Trophoblast cell (in vitro differentiated cells and primary cell): ENCODE measurements at places on chromosomes 4 and X.

- no peak for DNase-seq
These were observed 256.7 kb downstream of the FBXW7 start for GRCh38 chr4:152279234-152279566.

GRCh38 chrX:13968198-13968597 lies 61.5 kb downstream of the GEMIN8 start:
- no peak for DNase-seq

GRCh38 chrX:43865791-43866190 lies 16.5 kb downstream of the MAOB start:
- no peak for DNase-seq

- no peak for DNase-seq
These were observed 178.4 kb upstream of the RPS6KA3 start for GRCh38 chrX:20445109-20445508.

GRCh38 chrX:121581885-121582284 lies 534.5 kb downstream of the GLUD2 start:
- no peak for DNase-seq

GRCh38 chr4:85557016-85557901 lies 82.3 kb downstream of the ARHGAP24 start:
- no peak for DNase-seq

- DNase-seq = no peak
These were observed 1017.2 kb downstream of the SH3BGRL start for GRCh38 chrX:82219129-82219528.

DNA sequence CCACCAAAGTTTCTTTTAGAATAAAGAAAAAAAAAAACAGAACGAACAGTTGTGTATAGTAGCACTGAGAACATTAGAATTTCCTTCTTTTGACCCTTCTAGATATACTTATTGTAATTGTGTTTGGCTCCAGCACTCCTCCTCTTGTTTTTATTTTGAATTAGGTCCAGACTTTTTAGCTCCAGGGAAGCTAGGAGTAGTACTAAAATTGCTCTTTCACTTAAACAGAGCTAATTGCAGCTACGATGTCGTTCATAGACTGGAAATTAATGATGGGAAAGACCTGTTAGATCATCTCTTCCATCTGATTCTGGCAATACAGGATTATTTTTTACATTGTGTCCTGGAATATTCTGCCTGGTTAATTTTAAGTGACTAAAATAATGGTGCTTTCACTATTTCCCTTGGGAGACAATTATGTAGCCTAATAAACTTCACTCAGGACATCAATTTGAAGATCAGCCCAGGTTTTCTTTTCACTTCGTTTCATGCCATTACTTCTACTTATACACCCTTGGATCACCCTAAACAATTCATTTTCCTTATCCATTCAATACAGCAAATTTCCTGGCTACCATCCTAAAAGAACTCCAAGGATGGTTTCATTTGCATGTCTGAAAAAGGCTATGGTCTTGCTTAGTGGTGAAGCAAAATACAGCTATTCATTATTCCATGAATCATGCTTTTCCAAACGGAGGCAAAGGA lies 480.8 kb upstream of the TECRL start:
- DNase-seq = no peak

DNA sequence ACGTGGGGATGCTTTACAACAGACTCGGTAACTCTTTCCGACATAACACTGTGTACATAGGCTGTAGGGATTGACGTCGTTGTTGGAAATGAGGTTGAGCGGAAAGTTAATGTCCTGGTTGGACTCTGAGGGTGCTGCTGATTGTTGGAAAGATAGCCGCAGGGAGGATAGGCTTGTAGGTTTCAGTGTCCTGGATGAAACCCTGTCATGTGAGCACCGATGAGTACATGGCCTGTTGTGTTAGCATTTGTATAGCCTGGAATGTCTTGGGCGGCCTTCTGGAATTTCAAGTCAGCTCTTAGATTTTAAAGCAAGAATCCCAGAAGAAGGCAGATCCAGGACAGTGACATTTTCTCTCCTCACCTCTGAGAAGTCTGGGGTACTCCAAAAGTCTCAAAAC lies 63.3 kb downstream of the TBC1D14 start:
- peak; percentile 47 for DNase-seq

- no peak for DNase-seq
These were observed 5.2 kb upstream of the PGRMC1 start for GRCh38 chrX:119230850-119231249.

DNA sequence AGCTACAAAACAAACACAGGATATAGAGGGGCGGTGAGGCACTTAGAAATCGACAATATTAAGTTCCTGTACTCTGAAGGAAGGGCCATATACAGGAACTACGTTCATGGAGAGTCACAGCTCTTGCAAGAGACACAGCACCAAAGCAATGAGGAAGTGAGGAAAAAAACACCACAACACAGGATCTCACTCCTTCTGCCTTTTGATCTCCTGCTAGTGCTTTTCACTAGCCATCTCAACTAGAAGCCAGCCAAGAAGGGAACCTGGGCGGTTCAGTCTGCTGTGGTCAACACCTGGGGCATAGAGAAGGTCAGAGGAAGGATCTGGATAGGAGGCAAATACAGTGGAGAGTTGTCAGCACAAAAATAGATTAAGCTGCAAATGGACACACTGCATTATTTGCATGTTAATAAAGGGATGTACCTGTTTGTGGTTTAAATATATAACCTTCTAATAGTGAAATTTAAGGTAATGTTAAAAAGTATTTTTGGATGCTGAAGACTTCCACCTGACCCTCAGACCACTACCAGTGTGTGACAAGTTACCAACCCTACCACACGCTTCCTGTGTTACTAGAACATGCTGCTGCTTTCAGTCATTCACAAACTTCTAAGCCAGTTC lies 104.6 kb downstream of the DTHD1 start:
- no peak for DNase-seq

DNA sequence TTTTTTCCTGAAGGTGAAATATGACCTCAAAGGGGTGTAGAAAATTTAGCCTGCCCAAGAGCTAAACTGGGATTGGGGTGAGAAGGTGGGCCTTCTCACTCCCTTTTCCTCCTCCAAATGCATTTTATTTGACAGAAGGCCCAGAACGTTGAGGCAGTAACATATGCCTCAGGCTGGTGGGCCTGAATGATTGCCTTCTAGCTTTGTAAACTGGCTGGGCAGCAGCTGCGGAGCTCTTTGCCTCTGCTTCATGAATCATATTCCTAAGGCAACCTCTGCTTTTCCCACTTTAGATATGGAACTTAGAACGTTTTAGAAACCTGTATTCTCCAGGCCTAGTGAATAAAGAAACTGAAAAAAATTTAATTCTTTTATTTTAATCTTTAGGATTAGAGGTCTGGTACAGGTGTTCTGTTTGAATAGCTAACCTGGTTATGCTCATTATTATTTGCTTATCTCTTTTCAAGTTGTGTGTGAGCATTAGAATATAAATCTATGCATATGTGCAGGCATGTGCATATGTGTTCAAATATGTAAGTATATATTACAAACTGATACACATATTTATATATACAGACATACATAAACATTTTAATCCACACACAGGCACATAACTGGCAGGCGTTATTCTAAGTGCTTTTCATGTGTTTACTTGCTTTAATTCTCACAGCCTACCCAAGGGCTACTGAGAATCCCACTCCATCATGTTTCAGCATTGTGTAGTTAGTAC lies 11.5 kb downstream of the PRDM8 start:
- DNase-seq = no peak

- no peak for DNase-seq
These were observed 31.6 kb downstream of the TIGD2 start for GRCh38 chr4:89142691-89143669.

GRCh38 chrX:9677098-9677739 lies 88.4 kb downstream of the GPR143 start:
- no peak for DNase-seq

DNA sequence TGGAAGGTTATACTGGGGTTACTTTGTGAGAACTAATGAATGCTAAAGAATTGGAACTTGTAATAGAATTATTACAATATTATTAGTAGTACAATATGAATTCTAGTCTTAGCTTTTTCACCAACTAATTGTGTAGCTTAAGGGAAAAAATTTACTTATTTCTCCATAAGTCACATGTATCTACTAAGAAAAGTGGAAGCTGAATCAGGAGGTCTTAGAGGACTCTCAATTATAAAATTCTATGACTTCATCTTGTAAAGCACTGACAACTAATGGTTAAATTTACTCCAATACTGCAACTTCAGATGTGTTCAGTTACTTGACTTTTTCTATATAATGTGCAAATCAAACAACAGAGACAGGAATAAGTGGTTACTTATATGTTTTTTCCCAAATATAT lies 899 bp upstream of the TMPRSS11D start:
- no peak for DNase-seq

- DNase-seq = peak; percentile 74
These were observed 87.8 kb downstream of the HPGD start for GRCh38 chr4:174434455-174434854.

DNA sequence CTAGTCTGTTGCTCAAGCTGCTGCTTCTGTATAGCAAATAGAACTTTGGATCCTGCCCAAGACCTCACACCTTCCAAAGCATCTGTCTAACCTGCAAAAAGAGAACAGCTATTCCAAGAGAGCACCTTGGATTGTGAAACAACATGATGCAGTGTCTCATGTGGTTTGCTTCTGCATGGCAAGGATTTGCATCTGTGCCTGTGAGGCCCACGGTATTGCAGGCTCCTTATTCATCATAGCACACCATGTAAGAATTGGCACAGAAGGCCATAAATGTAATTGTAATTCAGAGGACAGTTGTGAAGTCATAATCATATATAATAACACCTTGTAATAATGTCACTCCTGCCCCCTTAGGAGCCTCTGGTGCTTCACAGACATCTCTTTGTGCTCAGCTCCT lies 147.1 kb downstream of the ZNF674 start:
- DNase-seq = no peak

DNA sequence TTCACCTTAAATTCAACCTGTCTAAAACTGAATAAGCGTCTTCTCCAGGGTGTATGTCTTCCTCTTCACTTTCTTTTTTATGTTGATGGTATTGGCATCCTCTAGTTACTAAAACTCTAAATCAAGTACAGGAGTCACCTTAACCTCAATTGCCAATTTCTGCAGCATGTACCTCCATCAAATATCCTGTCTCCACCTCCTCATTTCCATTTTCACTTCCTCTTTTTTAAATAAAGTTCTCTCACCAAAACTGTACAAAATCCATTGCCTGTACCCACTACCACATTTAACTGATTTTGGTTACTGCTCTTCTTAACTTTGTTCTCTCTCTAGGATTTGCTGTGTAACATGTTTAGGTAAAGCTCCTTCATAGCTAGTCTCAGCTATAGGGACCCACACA lies 9.2 kb upstream of the NPFFR2 start:
- DNase-seq = no peak

DNA sequence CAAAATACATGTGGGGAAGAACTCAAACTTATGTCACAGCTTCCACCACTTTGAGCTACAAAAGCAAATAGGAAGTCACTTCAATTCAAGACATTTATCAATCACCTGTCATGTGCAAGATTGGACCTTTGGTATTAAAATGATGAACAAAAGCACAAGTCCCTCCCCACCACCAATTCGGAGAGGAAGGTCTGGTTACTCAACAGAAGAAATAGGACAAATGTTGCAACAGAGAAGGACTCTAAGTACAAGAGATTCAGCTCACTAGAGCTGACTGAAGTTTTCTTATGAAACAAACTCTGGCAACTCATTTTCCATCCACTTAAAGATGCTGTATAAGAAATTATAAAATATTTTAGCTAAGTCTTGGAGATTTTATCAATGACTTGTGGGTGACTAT lies 16.0 kb upstream of the MMRN1 start:
- no peak for DNase-seq

GRCh38 chr4:54540931-54541330 lies 116.8 kb upstream of the KIT start:
- no peak for DNase-seq

- DNase-seq = no peak
These were observed 19.2 kb downstream of the FLNA start for GRCh38 chrX:154355094-154355775.
